ENCODE measurements at places on chromosomes 3 and 15.

DNA sequence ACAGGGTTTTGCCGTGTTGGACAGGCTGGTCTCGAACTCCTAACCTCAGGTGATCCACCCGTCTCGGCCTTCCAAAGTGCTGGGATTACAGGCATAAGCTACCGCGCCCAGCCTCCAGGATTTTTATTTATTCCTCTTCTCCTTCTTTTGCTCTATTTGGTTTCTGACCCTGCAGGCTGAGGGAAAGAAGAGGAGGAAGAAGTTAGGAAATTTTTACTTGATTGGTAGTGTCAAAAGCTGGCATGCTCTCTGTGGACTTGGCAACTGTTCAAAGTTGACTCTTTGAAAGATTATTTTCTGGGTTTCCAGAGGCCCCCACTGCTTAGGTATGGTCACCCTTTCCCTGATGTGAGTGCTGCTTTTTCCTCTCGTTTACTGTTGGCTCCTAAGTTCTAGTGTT, 372.2 kb downstream of the DIPK2A start:
- DNase-seq, result no peak

- DNase-seq, result no peak
Observed at GRCh38 chr3:185460719-185461350, 38.0 kb downstream of the TMEM41A start.

DNA sequence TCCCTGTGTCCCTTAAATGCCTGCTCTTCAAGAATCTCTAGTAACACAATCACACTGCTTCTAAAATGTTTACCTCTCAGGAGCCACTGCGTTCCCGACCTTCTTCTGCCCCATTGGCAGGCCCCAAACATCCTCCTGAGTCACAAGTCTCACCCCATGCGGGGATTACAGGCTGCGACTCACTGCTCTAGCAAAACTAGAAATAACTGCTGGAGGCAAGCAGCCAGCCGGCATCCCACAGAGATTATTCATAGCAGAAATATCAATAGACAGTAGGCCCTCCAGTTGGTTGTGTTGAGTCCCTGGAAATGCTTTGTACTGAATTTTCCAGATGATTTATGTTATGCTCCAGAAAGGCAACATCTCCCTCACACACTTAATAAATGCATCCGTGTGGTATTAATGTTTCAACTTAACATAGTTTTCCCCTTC, 64.8 kb downstream of the RFTN1 start:
- no peak for DNase-seq

GRCh38 chr3:28986922-28987321, 293.9 kb upstream of the RBMS3 start:
- no peak for DNase-seq

- no peak for DNase-seq
Observed at GRCh38 chr3:40754994-40755393, 230.2 kb downstream of the ZNF621 start.

DNA sequence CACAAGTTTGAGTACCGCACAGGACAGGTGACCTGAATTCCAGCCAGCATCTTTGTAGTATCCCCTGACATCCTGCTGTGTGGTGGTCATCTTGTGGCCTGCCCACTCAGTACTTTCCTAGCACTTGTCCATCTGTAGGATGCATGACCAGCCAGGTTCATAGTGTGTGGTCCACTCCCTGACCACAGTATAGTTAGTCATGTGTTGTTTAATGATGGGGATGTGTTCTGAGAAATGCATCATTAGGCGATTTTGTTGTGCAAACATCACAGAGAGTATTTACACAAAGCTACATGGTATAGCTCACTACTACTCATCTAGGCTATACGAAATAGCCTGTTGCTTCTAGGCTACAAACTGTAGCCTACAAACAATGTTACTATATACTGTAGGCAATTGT, 16.9 kb upstream of the RBPMS2 start:
- DNase-seq, result no peak

DNA sequence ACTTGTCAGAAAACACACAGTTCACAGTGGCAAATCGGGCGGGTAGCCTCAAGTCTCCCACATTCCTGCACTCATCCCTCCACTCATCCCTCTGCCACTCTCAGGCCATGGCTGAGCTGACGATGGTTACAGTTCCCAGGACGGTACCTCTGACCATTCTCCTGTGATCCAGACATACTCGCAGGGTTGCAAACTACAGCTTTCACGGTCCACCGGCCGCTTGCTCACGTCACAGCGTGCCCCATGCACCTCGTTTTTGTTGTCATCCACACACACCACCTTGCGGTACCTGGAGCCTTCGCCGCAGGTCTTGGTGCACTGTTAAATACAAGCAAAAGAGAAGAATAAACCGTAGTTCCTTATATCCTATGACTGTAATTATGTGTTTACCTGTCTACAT, 137.1 kb downstream of the ADAMTS9 start:
- no peak for DNase-seq
